A549 treated with CORT108297 at 1 μM for 4 hours (cell line): ENCODE measurements at places on chromosomes 16 and 17. TPM values are rescaled to one million over a fixed set of nuclear protein-coding genes. Genes with fewer than 3 reads are reported as not detected.

Gene UTS2R
- not detected in 5 replicates for total RNA-seq

Gene MYLK3
- 0.01 to 0.09 TPM (median 0.07 TPM) in 5 replicates for total RNA-seq

Gene DHX40
- 33.5 to 45.8 TPM (median 39.2 TPM) in 5 replicates for total RNA-seq

Gene ZNF423
- 0.06 to 0.46 TPM (median 0.07 TPM) in 5 replicates for total RNA-seq

Gene HP
- 0.47 to 0.53 TPM in 2 of 5 replicates, not detected in the others for total RNA-seq

Gene TNK1
- 1.3 to 2.0 TPM (median 1.7 TPM) in 5 replicates for total RNA-seq

Gene OR4D1
- total RNA-seq: 0.02 TPM in 1 of 5 replicates, not detected in the others
